H7 (cell line): ENCODE measurements at places on chromosomes 6 and 20. TPM values are rescaled to one million over a fixed set of nuclear protein-coding genes. Genes with fewer than 3 reads are reported as not detected.

- no peak for DNase-seq
Observed at GRCh38 chr6:44674226-44675155, 287.0 kb downstream of the CDC5L start.

DNA sequence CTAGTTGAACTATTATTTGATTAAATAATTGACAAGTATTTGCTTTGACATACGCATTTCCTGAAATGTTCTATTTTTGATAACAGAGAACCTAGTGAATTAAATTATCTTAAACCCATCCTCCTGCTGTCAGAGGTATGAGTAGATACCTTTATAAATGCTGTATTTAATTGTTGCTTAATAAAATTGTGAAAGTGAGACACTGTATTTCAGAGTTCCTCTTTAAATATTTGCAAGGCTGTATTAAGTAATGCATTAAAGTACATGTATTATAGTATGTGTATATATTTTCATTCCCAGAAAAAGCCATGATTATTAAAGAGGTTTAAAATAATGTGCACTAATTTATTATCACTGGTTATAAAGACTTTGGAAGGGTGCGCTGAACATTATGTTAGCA, 483.8 kb downstream of the TFAP2B start:
- no peak for DNase-seq

RAET1E gene
- total RNA-seq = not detected in 2 replicates

GRCh38 chr6:168999392-168999791, 254.3 kb downstream of the THBS2 start:
- no peak for DNase-seq

HLA-DQA2 gene
- not detected in 2 replicates for total RNA-seq

LY6G6F gene
- not detected in 2 replicates for total RNA-seq

DNA sequence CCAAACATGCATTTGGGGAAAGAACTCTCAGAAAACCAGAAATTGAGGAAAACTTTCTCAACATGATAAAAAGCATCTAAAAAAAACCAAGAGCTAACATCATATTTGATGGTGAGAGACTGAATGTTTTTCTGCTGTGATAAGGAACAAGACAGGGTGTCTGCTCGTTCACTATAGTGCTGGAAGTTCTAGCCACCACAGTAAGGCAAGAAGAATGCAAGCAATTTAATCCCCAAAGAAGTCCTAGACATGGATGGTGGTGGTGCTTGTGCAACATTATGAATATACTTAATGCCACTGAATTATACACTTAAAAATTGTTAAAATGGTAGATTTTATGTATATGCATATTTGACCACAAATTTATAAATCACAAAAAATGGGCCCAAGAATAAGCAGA, 53.4 kb downstream of the LYRM2 start:
- no peak for DNase-seq

BAK1 gene
- 45.9 and 50.5 TPM in 2 replicates for total RNA-seq

SEC63 gene
- 8.1 and 11.9 TPM in 2 replicates for total RNA-seq

GRCh38 chr6:69059413-69059812, 424.3 kb downstream of the ADGRB3 start:
- DNase-seq = no peak

GRCh38 chr6:20192625-20193024, 19.6 kb downstream of the MBOAT1 start:
- DNase-seq = no peak

NFATC2 gene
- 0.28 and 0.48 TPM in 2 replicates for total RNA-seq
